ENCODE measurements at places on chromosomes 6 and 20.

DNA sequence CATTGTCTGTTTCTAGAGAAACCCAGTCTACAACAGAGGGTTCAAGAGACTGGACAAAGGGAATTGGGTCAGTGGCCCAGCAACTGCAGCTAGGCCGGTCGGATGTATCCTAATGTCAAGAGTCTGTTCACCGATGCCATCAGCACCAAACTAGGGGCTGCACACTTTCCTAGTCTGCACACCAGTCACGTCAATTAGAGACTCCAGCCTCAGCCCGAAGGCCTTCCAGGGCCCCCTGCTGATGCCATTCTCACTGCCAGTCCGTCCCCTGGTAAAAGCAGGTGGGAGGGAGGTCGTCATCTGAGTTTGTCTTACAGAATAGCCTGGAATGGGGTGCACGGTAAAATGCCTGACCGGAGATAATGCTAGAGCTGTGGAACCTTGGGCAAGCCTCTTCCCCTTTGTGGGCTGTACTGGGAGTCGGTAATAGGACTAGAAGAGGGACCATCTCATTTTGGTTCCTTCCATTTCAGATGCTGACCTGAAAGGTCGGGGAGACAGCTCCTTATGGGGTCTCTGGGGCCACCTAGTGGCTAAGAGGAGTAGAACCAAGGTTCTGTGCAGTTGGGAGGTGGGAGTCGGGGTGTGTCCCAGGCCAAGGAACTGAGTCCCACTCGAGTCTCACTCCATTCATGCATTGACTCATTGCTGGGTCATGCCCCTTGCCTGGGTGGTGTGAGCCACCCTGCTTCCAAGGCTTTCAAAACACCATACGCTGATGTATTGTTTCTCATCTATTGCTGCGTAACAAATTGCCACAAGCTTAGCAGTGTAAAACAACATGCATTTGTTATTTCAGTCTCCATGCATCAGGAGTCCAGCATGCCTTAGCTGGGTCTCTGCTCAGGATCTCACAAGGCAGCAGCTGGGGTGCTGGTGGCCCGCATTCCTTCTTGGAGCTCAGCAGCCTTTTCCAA is 5.1 kb downstream of the SOX12 start:
- DNase-seq: peak; percentile 75

GRCh38 chr20:46089167-46089416 is 670 bp downstream of the NCOA5 start:
- no peak for DNase-seq

- DNase-seq: no peak
These were observed 143.9 kb downstream of the WDR27 start for GRCh38 chr6:169557887-169558286.

- DNase-seq: no peak
These were observed 185.6 kb downstream of the OR2B2 start for GRCh38 chr6:27726619-27727023.

DNA sequence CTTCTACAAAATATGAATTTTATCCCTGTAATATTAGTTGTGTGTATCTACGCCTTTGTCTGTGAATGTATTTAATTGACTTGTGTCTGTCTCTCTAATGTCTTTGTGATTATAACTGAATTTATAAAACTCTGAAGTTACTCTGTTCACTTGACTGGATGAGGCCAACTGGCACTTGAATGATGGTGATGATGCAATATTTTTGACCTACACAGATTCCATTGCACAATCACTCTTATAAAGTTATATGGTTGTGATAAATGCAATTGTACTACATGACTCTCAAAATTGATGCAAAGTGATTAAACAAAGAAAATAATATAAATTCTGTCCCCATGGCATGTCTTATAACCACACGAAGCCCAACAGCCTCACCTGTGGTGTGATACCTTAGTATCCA is 287.3 kb upstream of the PLN start:
- no peak for DNase-seq

DNA sequence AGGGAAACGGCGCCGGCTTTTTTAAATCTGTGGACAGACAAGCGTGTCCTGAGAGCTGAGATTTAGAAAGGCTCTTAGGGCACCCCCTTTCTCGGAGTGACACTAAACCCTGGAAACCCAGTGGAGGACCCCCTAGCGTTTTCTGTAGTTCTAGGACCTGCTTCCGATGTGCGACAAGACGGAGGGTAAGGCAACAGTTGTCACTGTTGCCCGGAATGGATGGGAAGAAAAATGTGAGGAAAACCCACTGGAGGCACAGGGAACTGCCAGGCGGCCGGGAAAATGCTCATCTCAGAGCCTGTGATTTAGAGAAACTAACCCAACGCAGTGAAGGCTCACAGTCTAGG is 551 bp upstream of the ATP5F1E start:
- DNase-seq: peak; percentile 71

DNA sequence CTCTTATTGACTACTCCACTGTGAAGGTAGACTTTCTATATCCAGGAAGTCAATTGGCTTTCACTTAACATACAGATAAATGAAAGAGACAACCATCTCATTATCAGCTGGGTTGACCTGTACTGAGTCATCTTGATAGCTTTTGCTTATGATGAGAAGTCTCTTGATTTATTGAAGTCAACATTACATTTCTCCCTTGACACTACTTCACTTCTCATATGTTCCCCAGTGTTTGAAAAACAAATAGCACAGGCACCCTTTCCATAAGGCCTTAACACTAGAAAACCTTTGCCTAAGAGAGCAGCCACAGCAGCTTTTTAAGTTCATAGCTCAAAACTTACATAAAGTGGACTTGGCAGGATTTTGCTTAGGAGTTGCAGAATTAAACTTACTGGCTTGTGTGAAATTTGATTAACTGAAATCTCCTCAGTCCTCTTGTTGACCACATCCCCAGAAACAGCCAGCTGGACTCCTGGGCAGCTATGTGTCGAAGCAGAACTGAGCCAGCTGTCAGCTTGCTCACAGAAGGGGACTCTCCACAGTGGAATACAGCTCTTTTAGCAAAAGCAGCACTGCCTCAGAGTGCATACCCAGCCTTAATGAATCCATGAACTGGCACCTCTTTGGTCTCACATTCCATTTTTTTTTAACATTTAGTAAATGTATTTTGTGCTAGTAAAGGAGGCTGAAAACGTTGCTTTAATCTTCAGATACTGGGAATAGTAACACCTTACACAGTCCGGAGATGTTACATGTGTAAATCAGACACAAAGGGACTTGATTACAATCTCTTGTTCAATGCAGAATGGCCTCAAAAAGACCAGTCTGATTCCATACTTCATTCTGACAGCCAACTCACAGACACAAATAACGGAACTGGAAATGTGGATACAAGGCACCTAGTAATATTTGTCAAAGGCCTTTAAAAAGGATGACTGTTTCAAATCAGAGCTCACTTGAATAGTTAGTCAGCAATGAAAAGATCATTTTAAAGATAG is 1532.7 kb downstream of the HACE1 start:
- no peak for DNase-seq

GRCh38 chr20:6007094-6007528 is 46.7 kb downstream of the LRRN4 start:
- no peak for DNase-seq

DNA sequence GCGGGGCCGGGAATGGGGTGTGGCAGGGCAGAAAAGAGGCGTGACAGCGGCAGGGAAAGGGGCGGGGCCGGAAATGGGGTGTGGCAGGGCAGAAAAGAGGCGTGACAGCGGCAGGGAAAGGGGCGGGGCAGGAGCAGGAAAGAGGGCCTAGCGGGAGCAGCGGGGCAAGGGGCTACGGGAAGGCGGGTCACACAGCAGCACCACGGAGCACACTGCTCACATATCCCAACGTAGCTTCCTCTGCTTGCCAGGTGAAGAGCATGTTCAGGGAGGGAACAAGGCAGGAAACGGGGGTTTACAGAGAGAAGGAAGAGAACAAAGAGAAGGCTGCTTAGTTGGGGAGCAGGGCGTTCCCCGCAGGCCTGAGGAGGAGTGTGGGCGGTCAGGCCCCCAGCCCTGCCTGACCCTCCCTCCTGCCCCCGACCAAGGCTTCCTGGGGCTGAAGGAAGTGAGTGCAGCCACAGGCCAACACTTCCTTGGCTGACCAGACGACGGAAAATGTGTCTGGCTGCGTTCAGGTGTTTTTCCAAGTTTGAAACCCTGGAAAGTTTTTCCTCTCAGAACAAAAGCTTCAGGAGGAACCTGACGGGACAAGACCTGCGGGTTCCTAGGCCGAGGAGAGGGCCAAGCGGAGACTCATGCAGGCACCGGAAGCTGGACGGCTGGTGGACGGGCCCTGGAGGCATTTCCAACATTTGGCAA is 13.8 kb downstream of the UCKL1 start:
- no peak for DNase-seq

GRCh38 chr6:115882771-115883170 is 177.9 kb downstream of the FRK start:
- DNase-seq: no peak

- DNase-seq: no peak
These were observed 32.8 kb downstream of the CD164 start for GRCh38 chr6:109349419-109349987.

DNA sequence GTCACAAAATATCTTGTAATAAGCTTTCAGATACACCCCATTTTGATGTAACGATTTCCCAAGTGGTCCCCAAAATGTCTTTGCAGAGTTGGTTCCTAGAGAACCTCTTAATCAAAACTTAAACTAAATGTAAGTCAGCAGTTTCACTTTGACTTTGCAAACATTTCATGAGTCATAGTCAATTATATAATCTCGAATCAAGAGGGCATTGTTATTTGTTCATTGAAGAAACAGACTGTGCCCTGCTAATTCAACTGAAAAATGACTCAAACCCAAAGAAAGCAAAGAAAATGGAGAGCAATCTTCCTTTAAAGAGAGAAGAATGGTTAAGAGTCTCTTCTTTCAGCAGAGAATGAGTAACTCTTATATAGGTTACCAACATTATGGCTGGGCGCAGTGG is 58.3 kb downstream of the IPCEF1 start:
- no peak for DNase-seq

DNA sequence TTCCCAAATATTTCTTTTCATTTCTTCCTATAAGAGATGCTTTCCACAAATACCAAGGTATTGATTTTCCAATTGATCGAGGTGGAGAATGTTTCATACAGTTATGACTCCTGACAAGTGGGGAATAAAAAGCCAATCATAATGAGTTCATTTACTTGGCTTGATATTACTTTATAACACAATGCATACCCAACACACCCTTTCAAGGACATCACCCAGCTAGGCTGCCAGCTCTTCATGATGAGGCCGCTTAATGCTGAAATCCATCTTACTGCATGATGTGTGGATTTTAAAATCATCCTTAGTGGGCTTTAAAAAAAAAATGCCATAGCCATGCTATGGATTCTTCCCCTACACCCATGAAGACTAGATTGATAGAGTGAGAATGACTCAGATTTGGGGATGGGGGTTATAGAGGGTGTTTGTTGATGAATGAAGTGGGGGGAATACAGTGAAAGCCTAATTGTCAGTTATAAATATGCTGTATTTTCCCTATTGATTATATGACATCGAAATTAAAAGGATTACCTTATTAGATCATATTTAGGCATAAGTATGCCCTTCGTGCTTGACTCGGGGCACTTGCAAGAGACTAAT is 75.9 kb downstream of the GNAS-AS1 start:
- DNase-seq: no peak

DNA sequence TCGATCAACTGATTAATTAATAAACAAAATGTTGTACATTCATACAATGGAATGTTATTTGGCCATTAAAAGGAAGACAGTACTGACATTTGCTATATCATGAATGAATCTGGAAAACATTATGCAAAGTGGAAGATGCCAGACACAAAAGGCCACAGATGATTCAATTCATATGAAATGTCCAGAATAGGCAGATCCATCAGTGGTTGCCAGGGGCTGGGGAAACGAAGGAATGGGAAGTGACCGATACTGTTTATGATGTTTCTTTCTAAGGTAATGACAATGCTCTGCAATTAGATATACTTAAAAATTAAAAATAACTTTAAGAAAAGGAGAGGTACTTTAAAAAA is 37.2 kb downstream of the ELOVL5 start:
- DNase-seq: no peak

DNA sequence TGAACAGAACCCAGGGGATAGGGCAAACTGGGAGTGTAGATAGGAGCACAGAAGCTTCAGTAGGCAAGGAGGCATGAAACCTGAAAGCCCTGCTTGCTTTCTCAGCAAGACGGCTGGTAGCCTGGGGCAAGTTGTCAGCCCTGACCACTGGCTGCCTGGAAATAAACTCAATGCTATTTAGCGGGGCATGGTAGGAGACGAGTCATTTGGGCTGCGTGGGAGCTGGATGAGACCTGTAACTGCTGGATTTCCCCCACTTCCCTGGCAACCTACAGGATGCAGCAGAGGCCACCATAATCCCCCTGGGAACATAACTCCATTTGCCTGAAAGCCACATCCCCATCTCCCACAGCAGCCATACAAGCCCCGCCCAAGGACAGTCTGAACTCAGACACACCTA is 332.6 kb upstream of the TBX18 start:
- DNase-seq: no peak

DNA sequence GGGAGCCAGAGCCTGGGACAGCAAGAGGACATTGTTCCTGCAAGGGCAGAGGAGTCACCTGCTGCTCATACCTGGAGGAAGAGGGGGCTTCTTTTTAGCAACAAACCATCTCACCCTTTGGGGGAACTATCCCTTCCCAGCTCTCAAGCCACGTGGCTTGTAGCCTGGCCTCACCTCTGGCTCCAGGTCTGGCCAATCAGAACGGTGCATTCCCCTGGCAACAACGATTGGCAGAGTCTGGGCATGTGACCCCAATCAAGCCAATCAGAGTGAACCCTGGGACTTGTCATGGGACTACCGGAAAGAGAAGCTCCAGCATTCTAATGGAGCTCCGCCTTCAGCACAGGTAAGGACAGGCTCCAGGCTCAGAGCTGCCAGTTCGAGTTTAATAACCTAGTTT is 33.6 kb downstream of the KCNB1 start:
- no peak for DNase-seq

DNA sequence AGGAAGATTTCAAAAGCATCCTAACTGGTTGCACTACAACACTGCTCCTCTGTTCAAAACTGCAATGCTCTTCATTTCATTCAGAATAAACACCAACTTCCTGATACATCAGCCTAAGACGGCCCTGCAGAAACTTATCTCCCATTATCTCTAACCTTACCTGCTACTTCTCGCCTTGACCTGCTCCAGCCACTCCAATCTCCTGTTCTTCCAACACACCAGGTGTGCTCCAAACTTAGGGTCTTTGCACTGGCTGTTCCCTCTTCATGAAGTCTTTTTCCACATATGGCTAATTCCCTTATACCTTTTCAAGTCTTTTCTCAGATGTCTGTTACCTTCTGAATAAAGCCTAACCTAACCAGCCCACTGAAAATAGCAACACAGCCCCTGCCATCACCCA is 32.1 kb downstream of the PHIP start:
- no peak for DNase-seq

DNA sequence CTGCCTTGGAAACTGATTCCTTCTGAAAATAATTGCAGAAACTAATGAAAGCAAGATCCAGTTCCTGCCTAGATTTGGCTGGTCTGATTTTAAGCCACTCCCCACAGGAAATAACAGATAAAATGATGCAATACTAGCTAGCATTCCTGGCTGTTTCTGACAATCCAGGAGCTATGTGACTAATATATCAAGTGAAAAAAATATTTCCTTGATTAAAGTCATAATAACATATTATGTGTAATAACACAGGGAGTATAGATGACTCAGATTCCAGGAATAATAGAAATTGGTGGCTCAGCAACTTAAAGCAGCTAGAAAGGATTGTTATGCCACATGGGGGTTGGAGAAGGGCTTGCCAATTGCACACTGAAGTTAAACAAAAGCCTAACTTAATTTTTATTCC is 182.7 kb upstream of the SALL4 start:
- DNase-seq: peak; percentile 100

GRCh38 chr6:118187568-118188164 is 280.6 kb downstream of the SLC35F1 start:
- no peak for DNase-seq

GRCh38 chr6:169604076-169604475 is 97.8 kb downstream of the WDR27 start:
- DNase-seq: no peak

Data from HTR-8/SVneo (cell line).